ENCODE measurements at places on chromosomes 6 and 20.

DNA sequence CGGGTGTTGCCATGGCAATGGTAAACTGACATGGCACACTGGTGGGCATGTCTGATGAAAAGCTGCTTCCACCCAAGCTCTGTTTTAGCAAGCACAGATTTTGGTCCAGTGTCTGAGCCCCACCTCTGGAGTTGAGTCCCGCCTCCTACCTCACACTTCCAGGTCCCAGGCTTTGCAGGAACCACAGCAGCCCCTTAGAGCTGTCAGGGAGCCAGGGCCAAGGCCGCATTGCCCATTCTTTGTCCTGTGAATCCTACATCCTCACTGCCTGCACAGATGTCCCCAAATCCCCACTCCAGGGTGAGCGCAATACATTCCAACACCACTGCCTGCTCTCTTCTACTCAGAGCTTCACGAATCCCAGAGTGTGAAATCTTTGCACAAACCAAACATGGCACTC is 292.2 kb downstream of the PREX1 start:
- no peak for DNase-seq

DNA sequence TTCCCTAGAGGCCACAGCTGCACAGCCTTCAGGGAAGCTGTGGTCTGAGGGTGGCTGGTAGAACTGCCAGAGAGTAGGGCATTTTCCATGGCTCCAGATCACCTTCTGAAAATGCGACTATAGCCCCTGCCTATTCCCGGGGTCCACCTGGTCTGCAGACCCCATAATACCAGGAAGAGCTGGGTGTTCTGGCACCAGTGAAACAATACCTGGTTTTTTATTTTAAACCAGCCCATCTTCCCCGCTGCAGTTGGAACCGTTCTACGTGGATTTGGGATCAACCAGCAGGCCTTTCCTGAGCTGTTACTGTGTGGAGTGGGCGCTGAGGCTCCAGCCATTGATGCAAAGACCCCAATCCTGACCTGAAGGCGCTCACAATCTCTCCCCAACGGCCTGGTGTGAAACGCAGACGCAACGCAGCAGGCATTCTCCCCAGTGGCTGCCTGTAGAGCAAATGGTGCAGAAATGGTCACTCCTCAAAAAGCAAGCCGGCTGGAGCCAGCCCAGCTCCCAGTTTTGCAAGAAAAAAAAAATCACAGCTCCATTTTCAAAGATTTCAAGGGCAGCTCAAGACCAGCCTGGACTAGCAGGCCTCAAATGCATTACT is 11.3 kb downstream of the NPEPL1 start:
- no peak for DNase-seq

DNA sequence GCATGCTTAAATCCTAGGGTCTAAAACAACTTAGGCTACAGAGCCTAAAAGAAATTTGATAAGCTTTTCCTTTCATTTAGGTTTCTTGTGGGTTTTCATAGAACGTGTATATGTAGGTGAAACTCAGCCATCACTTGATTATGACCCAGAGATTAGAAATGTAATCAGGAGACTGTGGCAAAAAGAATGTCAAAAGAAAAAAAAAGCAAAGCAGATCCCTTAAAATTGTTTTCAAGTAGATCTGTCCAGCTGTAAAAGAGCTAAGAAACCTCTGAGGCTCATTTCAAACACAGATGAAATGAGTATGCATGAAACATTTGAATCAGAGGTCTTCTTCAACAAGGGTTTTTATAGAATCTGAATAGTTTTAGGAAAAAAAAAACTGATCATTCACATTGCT is 341.3 kb upstream of the PRDM1 start:
- no peak for DNase-seq

- no peak for DNase-seq
Measured at GRCh38 chr6:138659998-138660397, 113.6 kb upstream of the CCDC28A start.

DNA sequence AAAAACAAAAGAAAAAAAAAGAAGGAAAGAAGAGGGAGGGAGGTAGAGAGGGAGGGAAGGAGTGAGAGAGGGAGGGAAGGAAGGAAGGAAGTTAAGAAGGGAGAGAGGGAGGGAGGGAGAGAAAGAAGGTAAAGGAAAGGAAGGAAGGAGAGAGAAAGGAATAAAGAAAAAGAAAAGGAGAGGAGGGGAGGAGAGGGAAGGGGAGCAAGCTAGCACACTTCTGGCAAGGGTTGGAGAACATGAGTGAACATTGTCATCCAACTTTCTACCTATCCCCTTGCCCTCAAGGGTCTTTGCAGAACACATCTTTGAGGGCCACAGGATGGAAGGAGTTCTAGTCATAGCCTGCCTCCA is 34.1 kb upstream of the IL17A start:
- no peak for DNase-seq

GRCh38 chr20:14477125-14477524 is 139.7 kb upstream of the FLRT3 start:
- no peak for DNase-seq

- DNase-seq: no peak
Measured at GRCh38 chr6:158751224-158751623, 67.9 kb downstream of the EZR start.

DNA sequence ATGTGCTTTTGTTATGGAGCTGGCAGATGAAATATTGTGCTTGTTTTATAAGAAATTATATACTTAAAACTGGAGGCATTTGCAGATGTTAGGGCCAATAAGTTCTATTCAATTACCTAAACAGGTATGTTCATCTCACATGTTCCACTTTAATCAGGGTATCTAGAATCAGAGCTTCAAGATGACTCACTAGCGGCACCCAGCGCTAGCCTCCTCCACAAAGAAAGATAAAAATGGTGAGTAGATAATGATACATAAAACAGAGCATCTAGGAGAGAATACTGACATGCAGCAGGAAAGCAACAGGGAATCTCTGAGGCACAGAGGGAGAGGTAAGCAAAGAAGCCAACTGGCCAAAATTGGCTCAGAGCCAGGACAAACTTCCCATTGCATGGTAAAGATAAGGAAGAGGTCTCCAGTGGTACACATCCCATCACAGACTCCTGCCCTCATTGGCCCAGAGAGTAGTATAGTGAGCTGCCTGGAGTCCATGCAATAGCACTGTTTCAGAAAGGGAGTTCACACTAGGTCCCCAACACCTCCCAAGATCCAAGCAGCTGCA is 200.7 kb upstream of the SPTLC3 start:
- DNase-seq: no peak

- no peak for DNase-seq
Measured at GRCh38 chr6:159759645-159760044, 2.2 kb upstream of the ACAT2 start.

DNA sequence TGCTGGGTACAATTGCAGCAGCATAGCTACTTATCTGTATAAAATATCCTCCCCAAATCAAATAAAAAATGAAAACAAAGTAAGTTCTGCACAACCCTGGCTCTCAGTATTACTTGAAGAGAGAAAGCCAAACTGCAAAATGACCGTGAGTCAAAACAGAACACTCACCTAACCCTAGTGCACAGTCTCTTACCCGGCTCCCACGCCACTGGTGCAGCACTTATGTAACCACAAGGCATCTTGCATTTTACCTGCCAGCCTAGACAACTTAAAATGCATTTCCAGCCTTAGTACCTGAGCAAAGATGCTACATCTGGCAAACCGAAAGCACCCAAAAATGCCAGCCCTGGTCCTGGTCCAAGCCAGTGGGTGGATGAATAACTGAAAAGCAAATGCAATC is 12.4 kb upstream of the SIRPB1 start:
- DNase-seq: no peak

- no peak for DNase-seq
Measured at GRCh38 chr6:144007478-144008119, 460 bp downstream of the PLAGL1 start.

GRCh38 chr6:48735846-48736245 is 624.8 kb upstream of the PTCHD4 start:
- DNase-seq: no peak

DNA sequence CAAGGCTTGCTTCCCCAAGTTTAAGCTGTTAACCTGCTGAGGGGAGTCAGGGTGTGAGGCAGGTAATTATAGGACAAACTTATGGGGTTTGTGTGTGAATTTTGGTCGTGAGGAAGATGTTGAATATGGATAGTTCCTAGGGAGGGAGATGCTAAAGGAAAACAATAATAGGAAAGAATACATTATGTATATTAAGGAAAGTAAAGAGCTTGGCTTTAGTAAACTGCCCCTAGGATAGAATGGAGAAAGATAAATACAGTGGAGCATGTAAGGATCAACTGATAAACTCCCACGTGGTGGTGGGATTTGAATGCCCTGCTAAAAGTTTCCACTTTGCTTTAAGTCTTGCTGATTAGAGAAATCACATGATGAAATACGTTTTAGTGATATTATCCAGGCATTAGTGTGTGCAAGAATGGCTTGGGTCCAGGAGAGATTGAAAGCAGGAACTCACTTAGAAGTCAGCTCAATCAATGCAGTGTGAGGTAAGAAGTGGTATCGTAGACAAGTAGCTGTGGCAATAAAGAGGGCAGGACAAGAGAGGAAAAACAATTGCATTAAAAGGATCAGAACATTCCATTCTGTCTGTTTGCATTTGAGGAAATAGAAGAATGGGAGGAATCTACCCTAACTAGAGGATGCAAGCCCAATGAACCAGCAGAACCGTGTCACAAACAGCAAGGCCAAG is 52.5 kb downstream of the RPS12 start:
- DNase-seq: no peak

- peak; percentile 33 for DNase-seq
Measured at GRCh38 chr6:85482905-85483700, 33.2 kb downstream of the NT5E start.

GRCh38 chr20:1539816-1540419 is 17.6 kb downstream of the SIRPD start:
- no peak for DNase-seq

DNA sequence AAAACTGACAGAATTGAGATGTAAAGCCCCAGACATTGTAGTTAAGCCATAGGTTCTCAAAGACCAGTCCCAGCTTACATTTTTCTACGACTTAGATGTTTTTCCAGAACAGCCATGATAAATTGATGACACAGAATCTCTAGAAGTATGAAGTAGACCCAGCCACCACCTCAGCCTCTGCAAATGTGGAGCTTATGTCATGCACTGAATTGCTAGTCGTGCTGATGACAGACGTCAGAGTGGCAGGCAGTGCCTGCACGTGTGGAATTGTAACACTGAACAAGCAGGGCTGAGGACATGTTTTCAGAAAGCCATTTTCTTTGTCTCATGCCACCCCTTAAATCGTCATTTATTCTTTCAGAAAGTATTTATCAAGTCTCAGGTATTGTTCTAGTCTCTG is 72.4 kb upstream of the TMEM181 start:
- DNase-seq: no peak

- DNase-seq: no peak
Measured at GRCh38 chr6:17884498-17885478, 102.6 kb downstream of the KIF13A start.

- peak; percentile 67 for DNase-seq
Measured at GRCh38 chr6:156776470-156776839, 723 bp upstream of the ARID1B start.

DNA sequence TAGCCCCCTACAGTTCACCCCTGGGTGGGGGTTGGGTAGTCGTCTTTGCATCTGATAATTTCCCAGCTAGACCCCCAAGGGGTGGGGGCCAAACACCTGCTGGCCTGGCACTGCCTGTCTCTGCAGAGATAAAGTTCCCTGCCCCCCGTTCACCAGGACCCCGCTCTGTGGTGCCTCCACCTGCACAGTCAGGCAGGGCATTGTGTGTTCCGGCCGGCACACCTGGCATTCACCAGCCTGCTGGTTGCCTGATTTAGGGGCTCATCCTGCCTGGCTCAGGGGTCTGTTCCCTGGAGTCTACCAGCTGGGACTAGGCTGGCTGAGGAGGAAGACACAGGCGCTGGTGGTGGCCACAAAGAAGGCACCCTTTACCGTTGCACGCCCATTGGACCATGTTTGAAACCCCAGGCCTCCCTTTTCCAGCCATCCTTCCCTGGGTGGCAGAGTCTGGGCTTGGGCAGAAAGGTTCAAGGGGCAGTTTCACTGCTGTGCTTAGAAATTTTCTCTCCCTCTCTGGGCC is 30.8 kb upstream of the SCRT2 start:
- DNase-seq: no peak

- DNase-seq: no peak
Measured at GRCh38 chr20:36175016-36175415, 20.5 kb downstream of the EPB41L1 start.

DNA sequence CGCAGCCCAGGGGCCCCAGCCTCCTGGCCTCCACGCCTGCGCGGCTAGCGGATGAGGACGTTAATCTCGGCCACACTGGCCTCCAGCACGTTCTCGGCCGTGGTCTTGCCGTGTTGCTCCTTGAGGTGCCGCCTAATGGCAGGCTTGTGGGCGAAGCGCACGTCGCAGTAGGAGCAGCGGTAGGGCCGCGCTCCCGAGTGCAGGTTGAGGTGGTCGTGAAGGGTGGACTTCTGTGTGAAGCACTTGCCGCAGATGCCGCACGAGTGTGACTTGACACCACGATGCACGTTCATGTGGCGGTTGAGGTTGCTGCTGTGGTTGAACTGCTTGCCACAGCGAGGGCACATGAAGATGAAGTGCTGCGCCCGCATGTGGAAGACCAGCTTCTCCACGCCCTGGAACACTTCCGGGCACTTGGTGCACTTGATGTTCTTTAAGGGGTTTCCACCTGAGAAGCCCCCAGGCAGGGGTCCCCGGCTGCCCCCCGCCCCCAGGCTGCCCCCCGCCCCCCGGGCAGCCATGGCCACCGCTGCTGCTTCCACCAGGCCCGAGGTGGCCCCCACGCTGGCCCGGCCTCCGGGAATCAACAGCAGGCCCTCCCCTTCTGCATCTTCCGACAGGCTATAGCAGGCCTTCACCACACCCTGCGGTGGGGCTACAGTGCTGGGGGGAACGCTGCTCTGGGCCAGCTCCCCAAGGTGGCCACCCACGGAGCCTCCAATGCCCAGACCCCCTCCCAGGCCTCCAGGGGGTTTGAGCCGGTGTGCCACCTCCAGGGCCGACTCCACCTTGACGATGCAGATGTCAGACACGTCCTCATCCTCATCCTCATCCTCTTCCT is 1.8 kb downstream of the ZBTB12 start:
- DNase-seq: no peak

DNA sequence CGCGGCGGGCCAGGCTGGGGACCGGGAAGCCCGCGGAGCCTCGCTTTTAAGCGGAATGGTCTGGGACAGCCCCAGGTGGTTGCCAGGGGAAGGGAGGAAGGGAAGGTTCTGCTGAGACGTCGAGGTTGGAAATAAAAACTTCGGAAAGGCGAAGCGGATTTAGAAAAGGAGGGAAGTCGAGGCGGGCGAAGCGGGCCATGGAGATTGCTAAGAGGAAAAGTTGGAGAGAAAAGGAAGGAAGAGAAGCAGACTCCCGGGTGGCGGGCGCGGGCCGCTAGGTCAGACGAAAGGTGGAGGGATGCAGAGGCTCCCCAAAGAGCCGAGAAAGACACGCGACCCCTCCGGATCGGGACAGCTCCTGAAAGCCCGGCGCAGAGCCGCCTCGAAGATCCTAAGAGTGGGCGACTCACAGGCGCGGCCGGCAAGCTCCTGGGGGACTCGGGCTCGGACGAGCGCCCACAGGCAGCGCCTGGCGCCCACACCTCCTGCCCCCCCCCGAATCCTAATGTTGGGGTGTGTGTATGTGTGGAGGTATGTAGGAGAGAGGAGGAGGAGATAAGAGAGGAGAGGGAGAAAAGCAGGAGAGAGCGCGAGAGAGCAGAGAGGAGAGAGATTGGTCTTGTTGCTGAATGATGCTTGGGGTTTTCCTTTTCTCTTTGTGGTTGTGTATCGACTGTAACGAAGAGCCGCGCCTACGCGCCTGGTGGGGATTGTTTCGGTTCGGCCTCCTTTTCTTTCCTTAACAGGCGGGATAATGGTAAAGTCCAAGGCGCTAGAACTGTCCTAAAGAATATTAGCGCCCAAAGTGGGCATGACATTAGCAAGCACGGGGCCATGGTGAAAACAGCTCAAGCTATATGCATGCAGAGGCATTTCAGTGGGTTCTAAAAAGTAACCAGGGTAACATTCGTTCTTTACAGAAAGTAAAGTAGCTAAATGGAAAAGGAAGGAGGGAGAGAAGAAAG is 1.5 kb downstream of the TFAP2B start:
- no peak for DNase-seq
